Ascending aorta (tissue), 2 donors: ENCODE measurements at places on chromosomes 5 and 9. TPM values are rescaled to one million over a fixed set of nuclear protein-coding genes. Genes with fewer than 3 reads are reported as not detected.
A peak's percentile ranks its signal among the peaks of the same experiment; 100 is the strongest.

- no peak for DNase-seq
These were observed at the start of gene PHF24 for GRCh38 chr9:34957492-34958410. Gene PHF24 (plus strand): TSS chr9:34958285. CDS start chr9:34971299, 13,014 bp downstream.

DNA sequence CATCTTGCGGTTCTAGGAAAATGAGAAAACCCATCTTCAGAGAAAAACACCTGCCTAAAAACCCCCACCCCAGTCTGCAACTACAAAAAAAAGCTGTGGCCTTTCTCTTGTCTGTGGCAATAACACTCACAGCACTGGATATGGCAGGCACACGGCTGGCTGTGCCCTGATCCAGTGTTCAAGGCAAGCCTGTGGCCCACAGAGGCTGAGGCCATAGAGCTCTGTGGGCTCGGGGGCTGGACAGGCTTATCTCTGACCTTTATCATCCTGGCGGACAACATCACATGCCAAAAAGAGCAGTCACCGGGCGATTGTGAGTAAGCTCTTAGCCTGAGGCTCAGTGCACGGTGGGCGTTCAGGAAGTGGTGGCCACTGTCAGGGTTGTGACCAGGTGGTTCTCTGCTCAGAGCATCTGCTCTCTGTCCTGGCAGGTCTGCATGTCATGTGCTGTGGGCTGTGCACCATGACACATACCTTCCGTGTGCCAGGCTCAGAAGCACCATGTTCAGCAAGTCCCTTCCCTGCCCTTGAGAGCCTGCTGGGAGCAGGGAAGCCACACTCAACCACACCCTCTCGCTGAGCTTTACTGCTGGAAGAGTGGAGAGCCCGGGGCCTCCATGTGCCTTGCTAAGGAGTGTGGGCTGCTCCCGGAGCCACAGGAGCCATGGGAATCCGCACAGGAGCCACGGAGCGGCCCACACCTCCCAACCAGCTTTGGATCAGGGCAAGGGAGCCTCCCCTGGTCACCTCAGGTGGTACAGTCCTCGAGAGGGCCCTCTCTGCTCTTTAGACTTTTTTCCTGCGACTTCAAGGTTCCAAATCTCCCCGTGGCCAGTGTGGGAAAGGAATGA, 34.6 kb upstream of the WDR38 start:
- no peak for DNase-seq

DNA sequence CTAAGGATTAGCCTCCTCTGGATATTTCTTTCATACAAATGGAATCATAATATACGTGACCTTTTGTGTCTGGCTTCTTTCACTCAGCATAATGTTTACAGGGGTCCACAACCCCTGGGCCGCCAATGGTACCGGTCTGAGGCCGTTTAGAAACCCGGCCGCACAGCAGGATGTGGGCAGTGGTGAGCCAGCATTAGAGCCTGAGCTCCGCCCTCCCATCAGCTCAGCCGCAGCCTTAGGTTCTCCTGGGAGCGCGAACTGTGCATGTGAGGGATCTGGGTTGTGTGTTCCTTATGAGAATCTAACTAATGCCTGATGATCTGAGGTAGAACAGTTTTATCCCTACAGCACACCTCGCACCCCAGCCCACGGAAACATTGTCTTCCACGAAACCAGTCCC, 229.7 kb downstream of the ICE1 start:
- DNase-seq = no peak

GRCh38 chr5:83396662-83397061, 74.9 kb upstream of the VCAN start:
- no peak for DNase-seq

HSPA5 gene
- 133 TPM for total RNA-seq

PPP6C gene
- 33.8 TPM for total RNA-seq

DNA sequence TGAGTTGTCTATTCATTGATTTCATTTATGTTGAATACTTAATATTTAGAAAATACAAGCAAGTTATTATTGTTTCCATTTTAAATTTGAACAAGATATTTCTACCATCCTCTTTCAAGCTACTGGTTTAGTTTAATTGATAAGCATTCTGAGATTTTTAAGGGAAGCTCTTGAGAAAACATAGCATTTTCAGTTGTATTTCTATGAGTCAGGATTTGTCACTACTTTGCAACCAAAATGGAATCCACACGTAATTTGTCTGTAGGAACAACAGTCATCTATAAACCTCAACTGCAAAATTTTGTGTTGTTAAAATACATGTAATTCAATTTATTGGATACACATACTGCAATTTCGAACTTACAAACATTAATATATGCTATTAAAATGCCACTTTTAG, 74.0 kb downstream of the PRR16 start:
- DNase-seq = no peak

CDKN2A gene
- 17.1 TPM for total RNA-seq

GRCh38 chr5:132611965-132612364, 46.0 kb upstream of the IL13 start:
- DNase-seq = no peak

GRCh38 chr5:148633067-148633377, 21.3 kb downstream of the HTR4 start:
- DNase-seq = no peak

AGXT2 gene
- not detected for total RNA-seq

DNA sequence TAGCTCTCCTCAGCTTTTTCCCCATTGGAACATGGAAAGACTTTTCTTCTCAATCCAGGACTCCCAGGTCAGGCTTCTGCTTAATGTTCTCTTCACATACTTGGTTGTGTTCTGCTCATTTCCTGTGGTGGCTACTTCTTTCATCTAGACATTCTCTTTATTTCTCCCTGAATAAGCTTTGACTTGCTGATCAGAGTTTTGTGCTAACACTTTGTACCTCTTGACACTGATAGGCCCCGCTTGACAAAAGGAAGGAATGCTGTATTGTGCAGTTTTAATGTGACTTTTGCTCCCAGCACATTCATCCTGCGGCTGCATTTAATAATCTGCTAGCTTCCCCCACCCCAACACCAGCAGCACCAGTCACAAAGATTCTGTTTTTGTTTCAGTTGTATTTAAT, 90.9 kb upstream of the MINAR2 start:
- no peak for DNase-seq

- peak; percentile 71 for DNase-seq
These were observed 56.5 kb downstream of the SIL1 start for GRCh38 chr5:139141446-139142204.

DNA sequence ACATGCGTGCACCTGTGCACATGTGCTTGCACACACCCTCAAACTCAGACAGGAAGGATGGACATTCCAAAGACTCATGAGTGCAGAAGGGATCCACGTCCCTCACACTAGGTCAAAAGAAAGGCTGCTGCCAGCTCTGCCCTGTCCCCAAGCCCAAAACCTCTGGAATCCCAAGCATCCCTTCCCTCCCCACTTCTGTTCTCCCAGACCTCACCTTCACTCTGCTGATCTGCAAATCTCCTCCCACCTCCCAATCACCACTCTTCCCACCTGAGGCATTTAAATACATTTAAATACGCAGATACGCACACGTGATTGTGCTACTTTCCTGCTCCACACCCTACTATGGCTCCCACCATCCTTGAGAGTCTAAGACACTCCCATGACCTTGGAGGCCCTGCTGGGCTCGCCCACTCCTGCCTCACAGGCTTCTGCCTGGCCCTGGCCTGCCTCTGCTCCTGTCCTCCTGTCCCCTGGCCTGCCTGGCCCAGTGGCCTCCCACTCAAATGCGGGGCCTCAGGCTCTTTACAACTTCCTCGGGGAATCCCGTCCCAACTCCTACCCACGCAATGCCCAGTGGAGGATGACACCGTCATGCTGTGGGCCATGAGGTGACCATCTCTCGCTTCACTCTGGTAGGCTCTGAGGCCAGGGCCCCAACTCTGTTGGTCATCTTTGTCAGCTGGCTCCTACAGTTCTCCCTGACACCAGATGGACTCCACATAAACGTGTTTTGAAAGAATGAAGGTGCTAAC, 478.4 kb upstream of the DAP start:
- no peak for DNase-seq

GABRG2 gene
- total RNA-seq = not detected

DNA sequence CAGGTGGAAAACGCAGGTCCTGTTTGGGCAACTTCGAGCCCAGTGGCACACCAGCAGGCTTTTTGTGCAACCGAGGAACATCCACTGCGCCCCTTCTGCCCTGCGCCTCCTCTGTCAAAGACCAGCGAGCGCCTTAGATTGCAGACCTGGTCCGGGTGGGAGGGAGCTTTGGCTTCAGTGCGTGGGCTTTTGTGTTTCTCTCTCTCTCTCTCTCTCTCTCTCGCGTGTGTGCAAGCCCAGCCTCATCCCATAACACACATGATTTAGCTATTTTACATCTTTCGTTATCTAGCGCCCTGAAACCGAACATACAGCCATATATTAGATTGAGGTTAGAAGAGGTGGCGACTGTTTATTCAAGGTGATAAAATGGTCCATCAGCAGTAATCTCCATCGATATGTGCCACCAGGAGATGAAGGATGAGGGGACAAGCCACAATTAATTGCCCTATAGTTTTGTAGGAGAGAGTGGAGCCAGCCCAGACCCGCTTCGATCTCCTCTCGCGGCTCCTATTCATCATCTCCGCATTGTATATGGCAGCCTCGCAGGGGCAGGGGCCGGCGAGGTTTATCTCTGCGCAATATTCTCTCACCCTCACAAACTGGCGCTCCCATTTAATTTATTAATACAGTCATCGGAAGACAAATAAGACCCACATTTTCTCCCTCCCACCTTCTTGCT, 5.3 kb downstream of the PRDM6 start:
- no peak for DNase-seq

KLF9 gene
- total RNA-seq = 98.7 TPM

IL9 gene
- not detected for total RNA-seq

- DNase-seq = no peak
These were observed 12.4 kb downstream of the ZNF474 start for GRCh38 chr5:122141751-122142150.

- no peak for DNase-seq
These were observed 439.1 kb upstream of the KIF2A start for GRCh38 chr5:61866930-61867329.

DNA sequence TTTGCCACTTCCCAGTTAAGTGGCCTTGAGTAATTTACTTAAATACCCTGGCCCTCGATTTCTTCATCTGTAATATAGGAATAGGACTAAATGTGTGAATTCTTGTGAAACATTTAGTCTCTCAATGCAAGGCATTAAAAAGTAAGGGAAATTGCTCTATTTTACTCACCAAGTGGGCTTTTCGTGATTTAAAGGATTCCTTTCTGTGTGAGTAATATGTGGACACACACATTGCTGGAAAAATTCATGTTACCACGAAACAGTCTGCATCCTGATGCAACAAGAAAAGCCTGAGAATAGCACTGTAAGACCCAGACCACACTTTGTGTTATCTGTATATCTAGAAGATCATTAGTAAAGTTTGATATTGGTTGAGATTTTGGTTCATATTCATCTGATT, 1243.0 kb upstream of the CDH9 start:
- no peak for DNase-seq

IL31RA gene
- not detected for total RNA-seq

REEP5 gene
- 49.7 TPM for total RNA-seq

SLC36A3 gene
- not detected for total RNA-seq

- DNase-seq = no peak
These were observed 6.4 kb upstream of the TEX48 start for GRCh38 chr9:114688379-114688778.

DNA sequence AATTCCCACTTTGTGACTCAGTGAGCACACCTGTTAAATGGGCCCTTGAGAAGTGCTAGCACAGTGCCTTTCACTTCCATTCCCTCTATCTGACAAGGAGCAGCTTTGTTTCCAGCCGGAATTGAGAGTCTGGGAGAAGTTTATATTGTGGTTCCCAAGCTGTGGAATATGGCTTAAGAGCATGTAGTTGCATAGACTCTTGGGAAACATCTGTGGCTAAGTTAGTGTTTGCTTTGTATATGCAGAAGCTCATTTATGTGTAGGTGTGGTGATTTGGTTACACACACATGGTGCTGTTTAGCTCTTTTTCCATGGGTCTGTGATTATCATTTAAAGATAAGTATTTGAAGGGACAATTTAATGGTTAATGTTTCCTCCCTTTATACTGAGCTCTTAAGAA, 110.5 kb upstream of the HMHB1 start:
- DNase-seq = no peak

- DNase-seq = no peak
These were observed 5.6 kb upstream of the STARD4 start for GRCh38 chr5:111517853-111518501.

DNA sequence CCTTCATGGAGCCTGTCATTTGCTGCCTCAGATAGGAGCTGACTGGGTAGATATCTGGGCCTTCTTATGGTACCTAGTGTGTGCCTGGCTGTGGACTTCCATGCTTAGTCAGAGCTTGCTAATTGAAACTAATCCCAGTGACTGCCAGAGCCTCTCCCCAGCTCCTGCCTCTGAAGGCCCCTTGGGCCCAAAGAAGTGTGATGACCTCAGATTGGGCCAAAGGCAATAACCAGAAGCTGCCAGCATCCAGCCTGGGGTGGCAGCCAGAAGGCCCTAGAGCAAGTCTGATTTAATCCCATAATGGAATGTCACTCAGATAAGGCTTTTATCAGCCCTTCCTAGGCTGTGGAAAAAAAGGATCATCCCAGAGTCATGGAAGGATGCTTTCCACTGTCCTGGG, 17.1 kb upstream of the CDC23 start:
- DNase-seq = no peak

DNA sequence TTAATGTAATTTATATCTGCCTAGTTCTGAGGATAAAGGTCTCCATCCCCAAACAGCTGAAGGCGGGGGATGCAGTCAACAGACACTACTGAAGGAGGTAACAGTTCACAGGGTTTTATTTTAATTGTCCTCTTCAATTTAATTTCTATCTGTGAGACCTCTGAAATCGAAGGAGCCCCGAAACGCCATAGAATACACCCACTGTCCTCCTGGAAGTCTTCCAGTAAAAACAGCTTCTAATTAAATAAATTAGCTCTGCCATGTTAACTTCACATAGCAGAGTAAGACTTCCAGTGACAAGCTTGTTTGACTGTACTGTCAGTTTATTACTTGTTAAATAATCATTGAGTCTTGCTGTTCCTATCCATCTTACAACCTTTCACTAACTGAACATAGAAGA, 193.5 kb downstream of the SEC61B start:
- no peak for DNase-seq

NUTM2F gene
- total RNA-seq = not detected

CNTNAP3 gene
- total RNA-seq = 9.0 TPM

GRCh38 chr5:174678107-174678506, 46.3 kb upstream of the MSX2 start:
- no peak for DNase-seq

ORM2 gene
- total RNA-seq = 0.64 TPM

DNA sequence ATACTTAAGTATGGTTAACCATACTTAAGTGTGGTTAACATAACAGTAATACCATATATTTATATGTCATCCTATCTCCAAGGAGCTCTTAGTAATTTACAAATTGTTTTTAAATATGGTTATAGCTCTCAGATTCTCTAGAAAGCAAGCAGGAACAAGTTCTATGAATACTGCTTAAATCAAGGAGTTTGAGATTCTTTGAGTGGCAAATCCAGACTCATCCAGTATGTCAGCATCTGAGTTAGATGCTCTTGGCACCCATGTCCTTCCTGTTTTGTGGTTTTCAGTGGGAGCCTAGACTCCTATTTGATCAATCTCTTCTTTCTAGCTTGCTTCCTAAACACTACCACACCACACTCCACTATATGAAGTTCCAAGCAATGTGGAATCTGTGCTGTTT, 114.7 kb upstream of the GDNF start:
- DNase-seq = no peak
